ENCODE measurements at places on chromosomes 1 and 21.

DNA sequence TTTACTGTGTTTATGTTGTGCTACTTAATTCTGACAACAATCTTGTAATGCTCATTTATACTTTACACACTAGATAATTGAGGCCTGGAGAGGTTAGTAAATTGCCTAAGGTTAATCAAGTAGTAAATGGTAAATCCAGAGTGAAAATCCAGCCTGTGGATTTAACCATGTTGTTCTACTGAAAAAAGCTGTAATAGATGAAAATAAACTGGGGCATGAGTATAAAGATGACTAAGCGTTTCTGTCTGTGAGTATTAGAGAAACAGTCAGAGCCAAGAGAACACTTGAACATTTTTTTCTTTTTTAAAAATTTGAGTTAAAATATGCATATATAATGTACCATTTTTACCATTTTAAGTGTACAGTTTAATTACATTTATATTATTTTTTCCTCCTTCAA is 47.9 kb upstream of the LEPR start:
- no peak for DNase-seq

GRCh38 chr1:115251856-115252255 is 86.2 kb downstream of the NGF start:
- DNase-seq = no peak

- no peak for DNase-seq
These were observed 81.8 kb upstream of the C21orf91 start for GRCh38 chr21:17900990-17901385.

GRCh38 chr1:228747301-228747935 is 12.1 kb downstream of the RHOU start:
- no peak for DNase-seq

DNA sequence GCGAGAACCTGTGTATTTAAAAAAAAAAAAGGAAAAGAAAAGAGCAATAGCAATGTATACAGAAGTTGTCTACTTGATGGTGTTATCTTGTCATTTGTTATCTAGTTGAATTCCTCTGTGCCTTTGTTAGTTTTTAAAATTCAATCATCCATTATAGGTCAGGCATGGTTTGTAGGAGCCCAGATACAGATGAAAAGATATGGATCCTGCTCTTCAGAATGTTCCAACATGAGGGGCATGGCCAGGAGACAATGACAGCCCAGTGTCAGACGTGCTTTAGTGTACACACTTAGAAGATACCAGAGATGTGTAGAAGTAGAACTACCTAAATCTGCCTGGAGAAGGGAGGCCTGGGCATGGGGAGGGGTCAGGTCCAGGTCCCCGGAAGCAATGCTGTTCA is 16.6 kb downstream of the MTARC2 start:
- no peak for DNase-seq

- DNase-seq = no peak
These were observed 170.9 kb downstream of the LRRC7 start for GRCh38 chr1:69738458-69739250.

- DNase-seq = no peak
These were observed 3.3 kb downstream of the RGS16 start for GRCh38 chr1:182600745-182601415.

DNA sequence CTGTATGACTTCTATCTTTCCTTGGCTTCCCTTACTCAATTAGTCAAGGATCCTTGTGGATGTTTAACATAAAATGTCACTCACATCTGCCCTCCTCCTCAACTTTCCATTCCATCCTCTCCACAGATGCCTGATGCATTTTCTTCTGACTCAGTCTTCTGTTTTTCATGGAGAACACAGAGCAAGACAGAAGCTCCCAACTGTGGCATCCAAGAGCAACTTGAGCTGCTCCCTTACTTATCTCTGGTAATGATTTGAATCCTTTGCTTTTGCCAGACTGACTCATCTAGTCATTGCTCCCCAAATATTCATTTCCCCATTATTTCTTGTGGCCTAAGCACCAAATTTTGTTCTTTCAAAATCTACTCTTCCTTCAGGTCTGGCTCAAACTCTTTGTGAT is 120.6 kb downstream of the LYPLAL1 start:
- DNase-seq = no peak

- no peak for DNase-seq
These were observed 2.1 kb downstream of the HLCS start for GRCh38 chr21:36964398-36964797.

GRCh38 chr21:43951911-43952703 is 60.0 kb upstream of the TRAPPC10 start:
- DNase-seq = no peak

DNA sequence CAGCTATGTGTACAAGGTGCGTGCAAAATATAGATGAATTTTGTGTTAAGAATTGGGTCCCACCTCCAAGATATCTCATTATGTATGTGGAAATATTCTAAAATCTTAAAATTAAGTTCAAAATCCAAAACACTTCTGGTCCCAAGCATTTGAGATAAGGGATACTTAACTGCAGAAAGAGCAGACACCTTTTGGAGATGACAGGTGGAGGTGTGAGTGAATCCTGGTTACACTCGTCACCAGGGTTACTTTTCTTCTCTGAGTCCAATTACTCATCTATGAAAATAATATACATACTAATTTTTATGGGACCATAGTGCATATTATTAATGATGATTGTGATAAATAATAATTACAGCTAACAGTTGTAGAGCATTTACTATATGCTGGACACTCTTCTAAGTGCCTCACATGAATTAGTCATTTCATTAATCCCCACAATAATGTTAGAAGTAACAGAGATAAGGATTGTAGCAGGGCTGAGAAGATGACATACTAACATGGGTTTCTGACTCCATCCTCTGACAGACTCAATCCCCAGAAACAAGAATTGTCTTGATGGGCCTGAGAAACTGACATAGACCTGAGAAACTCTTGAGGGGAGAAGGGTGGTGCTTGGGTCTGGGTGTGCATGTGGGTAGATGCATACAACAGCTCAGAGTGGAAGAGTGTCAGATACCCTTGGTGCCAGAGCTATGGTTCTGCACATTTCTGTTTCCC is 8.3 kb upstream of the FASLG start:
- DNase-seq = no peak

DNA sequence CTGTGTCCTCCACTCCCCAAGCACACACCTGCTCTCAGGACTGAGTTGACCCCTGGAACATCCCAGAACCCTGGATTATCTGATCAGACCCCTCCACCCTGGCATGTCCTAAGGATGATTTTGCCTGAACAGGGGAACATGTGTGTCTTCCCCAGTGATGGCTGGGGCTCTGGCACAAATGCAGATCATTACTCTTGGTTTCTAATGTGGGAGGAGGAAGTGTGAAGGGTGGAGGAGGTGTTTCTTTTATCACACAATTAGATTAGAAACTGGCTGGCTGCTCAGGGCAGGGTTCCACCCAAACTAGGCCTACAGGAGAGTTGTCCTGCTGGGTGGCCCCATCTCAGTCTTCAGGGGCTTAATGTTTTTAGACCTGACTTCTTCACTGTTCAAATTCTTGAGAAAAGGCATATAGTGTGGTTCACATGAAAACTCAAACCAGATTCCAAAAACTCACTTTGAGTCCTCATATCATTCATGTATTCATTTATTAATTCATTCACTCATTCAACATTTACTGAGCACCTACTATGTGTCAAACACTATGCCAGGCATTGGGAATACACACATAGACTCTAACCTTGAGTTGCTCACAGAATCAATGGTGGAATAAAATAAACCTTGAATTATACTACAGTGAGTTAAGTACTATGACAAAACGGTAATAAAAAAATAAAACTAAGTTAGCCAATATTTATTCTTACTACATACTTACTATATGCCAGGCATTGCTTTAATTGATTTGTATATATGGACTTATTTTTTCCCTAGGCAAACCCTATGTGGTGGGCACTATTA is 221.8 kb upstream of the JUN start:
- DNase-seq = no peak

GRCh38 chr1:4305526-4306301 is 348.7 kb upstream of the AJAP1 start:
- DNase-seq = no peak

DNA sequence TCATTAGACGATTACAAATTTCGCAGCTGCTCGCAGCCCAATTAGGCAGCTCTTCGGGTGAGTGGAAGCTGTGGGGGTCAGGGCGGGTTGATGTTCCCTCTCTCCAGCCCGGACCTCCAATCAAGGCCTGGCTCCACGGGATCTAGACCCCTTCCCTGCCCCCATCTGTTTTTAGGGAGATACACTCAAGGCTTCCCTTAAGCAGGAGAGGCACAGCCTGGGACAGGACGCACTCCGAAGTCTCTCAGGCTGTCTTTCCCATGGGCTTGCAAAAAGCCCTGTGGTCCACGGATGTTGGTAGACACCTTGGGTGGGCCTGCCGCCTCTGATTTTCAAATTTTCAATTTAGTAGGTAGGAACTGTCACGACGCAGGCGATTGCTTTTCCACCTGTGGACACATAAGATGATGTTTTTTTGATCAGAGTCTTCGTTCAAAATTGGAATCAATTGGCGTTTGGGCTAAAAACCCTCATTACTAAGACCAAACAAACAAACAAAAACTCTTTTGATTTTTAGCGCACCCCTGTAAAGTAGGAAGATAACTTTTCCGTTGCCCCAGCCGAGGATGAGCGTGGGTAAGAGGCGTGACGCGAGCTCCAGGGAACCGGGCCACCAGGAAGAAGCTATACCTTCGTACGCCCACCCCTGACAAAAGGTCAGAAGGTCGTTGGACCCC is 2.5 kb upstream of the LHX8 start:
- DNase-seq = no peak

DNA sequence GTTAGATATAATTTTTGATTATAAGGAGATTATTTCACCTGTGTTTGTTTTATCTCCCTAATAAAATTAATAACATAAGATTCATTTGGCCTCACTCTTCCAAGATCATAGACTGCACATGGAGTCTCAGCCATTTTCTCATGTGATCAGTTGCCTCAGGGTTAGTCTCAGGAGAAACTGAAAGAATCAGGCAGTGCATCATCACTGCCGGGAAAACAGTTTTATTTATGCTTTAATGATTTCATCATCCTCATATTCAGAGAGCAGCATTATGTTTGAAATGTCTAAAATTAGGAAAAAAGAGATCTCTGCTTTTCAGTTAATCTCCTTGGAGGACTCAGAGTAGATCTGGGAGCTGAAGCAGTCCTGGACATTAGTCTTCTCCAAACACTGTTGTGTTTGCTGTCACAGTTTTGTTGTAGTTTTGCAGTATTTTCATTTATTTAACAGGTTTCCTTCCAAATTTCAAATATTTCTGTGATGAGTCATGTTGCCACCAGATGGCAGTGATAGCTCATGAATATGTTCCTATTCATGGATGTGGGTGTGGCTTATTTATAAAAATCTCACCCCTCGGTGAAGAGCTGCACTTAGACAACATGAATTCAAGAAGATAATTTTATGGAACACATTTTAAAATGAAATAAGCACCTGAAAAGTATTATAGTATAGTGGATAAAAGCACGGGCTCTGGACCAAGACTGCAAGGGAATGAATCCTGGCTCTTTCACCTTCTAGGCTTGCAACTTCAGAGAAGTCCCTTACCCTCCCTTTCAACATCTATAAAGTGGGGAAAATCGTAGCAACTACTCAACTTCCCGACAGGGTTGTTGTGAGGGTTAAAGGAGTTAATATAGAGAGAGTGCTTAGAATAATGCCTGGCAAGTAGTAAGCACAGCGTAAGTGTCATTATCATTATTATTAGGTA is 31.2 kb downstream of the CHD1L start:
- DNase-seq = no peak

DNA sequence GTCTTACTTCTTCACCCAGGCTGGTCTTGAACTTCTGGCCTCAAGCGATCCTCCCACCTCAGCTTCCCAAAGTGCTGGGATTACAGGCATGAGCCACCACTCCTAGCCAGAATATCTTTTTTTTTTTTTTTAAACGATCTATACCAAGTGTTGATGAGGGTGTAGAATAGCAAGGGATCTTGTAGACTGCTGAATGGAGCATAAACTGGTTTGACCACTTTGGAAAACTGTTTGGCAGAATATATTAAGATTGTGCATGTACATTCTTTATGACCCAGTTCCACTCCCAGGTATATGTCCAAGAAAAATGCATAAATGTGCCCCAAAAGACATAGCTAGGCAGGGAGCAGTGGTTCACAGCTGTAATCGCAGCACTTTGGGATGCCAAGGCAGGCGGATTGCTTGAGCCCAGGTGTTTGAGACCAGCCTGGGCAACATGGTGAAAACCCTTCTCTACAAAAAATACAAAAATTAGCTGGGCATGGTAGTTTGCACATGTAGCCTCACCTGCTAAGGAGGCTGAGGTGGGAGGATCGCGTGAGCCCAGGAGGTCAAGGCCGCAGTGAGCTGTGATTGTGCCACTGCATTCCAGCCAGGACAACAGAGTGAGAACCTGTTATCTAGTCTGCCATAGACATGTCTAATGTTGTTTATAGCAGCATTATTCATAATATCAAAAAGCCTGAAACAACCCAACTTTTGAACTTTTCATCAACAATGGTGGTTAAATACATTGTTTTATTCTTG is 184.0 kb downstream of the VPS13D start:
- DNase-seq = no peak

DNA sequence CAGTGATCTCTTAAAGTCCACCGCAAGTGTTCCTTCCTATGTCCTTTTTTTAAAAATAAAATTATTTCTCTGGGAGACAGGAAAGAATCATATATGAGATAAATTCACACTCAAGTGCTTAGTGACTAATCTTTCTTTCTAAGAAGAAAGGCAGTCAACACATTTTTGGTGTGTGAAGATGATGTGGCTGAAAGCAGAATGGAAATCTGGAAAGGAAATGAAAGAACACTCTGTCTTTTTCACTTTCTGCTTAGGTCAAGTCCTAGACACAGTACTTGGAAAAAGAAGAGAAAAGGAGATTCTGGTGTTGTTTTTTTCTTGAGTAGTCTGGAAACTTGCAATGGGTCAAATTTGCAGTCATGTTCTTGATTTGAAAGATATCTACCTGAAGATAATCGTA is 45.5 kb upstream of the PRRX1 start:
- DNase-seq = no peak

DNA sequence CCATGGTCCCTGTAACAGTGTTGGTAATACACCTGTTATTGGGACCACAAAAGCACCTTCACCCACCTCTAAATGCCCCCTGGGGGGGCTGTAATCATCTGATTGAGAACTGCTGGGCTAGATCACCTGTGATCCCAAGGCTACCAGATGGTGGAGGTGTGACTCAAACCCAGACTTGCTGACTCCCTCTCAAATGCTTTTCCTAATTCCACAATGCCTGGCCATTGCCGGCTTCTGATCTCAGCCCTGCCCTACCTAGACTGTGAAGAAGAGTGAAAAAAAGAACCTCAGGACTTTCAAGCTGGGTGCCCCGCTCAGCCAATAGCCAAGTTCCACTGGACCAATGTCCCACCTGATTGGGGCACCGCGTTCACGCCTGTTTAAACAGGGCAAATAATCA is 9.6 kb downstream of the TMEM9 start:
- no peak for DNase-seq

GRCh38 chr1:29238620-29239002 is 2.3 kb downstream of the PTPRU start:
- no peak for DNase-seq

- DNase-seq = no peak
These were observed 112.1 kb upstream of the SLC45A1 start for GRCh38 chr1:8205771-8206170.

- DNase-seq = no peak
These were observed 47.9 kb downstream of the ASH1L start for GRCh38 chr1:155514582-155515187.

- peak; percentile 26 for DNase-seq
These were observed 3.4 kb downstream of the SLC26A9 start for GRCh38 chr1:205939690-205940330.

GRCh38 chr1:111221633-111222291 is 5.8 kb upstream of the CHI3L2 start:
- DNase-seq = no peak

GRCh38 chr1:157442065-157442464 is 110.2 kb downstream of the FCRL5 start:
- no peak for DNase-seq
